Left ventricle myocardium inferior (tissue), 1 donor: ENCODE measurements at places on chromosomes 7 and 10. TPM values are rescaled to one million over a fixed set of nuclear protein-coding genes. Genes with fewer than 3 reads are reported as not detected.
A peak's percentile ranks its signal among the peaks of the same experiment; 100 is the strongest.

Gene TWIST1
- total RNA-seq: 1.3 TPM

Gene ADCY1
- total RNA-seq: 2.8 TPM

Gene ZNF783
- 4.5 TPM for total RNA-seq

Gene NUDT13
- 5.6 TPM for total RNA-seq

Gene PRPS1L1
- not detected for total RNA-seq

Gene A1CF
- not detected for total RNA-seq

Gene TYW1B
- 2.5 TPM for total RNA-seq

DNA sequence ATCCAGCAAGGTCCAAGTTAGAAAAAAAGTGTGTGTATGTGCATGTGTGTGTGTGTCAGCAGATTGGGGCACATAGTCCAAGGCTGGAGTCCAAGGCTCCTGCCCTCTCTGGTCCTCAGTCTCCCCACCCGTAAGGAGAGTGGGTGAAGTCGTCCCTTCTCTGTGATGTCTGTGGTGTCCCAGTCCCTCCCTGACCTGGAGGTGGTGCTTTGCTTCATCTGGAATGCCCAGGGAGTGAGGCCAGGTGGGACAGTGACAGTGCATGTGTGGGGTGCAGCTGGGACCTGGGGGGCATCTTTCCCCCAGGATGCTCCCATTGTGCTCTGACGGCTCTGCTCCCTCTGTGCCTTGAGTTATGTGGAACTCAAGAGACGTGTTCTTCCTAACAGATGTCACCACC, 18.0 kb downstream of the AQP1 start:
- DNase-seq: no peak

DNA sequence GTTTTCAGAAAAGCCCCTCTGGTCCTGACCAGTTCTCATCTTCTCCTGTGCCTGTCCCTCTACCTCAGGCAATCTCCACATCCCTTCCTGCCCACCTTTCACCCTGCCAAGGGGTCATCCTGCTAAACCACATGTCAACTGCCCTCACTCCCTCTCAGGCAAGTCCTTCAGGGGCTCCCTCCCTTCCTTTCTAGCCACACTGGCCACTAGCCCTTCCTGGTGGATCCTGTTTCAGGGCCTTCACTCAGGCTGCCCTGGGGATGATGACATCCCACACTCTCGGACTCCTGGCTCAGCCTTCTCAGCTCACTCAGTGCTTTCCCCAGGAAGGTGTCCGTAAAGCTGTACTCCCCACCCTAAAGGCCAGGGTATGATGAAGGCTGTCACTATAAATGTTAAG, 13.4 kb downstream of the STEAP1B start:
- no peak for DNase-seq

GRCh38 chr10:132036153-132036886, 29.4 kb upstream of the JAKMIP3 start:
- peak; percentile 32 for DNase-seq

GRCh38 chr7:53699215-53699837, 663.9 kb downstream of the POM121L12 start:
- no peak for DNase-seq

GRCh38 chr7:69739931-69740431, 141.7 kb downstream of the AUTS2 start:
- DNase-seq: peak; percentile 46

DNA sequence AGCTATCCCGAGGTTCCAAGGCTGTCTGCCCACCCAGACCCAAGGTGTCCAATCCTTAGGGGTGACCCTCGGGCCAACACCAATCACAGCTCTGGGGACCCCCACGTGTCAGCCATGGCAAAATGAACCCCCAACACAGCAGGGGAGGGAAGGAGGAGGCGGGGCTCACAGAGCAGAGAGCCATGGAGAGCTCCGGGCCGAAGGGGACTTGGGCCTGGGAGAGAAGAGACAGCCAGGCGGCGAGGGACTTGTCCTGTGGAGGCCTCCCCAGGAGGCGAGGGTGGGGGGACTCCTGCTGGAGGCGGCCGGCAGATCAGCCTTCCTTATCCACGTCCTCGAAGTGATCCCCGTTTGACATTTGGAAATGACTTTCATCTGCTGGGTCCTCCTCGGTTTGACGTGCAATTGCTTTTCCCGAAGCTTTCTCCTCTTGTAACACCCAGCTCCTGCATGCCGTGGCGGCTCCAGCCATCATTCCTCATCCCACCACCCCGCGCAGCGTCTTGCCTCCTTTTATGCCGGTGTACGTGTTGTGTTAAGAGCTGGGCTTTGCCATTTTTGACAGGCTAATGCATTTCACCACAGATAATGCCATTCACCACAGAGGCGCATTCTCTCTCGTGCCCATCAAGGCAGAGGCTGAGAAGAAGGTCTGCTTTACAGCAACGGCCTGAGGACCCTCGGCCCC, 337.4 kb downstream of the DNAJB6 start:
- no peak for DNase-seq

- DNase-seq: no peak
Measured at GRCh38 chr7:80040335-80040734, 94.3 kb upstream of the GNAI1 start.

- no peak for DNase-seq
Measured at GRCh38 chr7:93964262-93964661, 39.9 kb downstream of the BET1 start.

DNA sequence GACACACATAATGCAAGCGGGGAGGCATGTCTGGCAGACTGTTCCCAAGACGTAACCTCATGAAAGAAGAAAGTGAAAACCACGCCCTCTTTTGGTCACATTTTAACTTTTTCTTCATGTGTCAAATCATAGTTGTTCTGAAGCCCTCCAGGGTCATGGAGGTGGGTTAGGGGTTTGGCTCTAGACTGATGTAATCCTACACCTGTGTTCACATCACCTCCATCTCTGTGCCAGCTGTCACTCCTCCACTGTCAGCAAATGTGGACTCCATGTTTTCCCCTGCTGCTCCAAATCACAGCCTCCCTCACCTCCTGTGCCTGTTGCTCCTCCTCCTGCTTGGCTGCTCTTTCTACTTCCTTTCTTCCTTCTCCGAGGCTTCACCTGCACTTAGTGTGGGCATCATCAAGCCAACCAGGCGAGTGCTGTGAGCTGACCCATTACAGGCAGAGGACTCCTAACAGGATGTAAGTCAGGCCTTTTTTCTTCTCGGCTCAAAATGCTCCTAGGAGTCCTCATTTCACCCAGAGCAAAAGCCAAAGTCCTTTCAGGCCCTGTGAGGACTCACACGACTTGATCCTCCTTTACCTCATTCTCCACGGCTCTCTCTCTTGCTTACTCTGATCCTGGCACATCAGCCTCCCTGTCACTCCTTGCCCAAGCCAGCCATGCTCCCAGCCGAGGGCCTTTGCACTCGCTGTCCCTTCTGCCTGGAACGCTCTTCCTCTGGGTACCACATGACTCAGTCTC, 66.4 kb upstream of the IFRD1 start:
- DNase-seq: no peak
